ENCODE measurements at places on chromosomes 5 and 9.
A peak's percentile ranks its signal among the peaks of the same experiment; 100 is the strongest.

DNA sequence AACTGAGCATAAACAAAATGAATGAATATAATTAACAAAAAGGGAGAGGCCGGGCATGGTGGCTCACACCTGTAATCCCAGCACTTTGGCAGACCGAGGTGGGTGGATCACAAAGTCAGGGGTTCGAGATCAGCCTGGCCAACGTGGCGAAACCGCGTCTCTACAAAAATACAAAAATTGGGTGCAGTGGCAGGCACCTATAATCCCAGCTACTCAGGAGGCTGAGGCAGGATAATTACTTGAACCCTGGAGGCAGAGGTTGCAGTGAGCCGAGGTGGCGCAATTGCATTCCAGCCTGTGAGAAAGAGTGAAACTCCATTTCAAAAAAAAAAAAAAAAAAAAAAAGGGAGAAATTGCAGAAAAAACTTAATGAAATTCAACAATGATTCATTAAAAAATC is 839.3 kb upstream of the CTNND2 start:
- DNase-seq: no peak

GRCh38 chr5:66861402-66861801 is 265.2 kb downstream of the MAST4 start:
- DNase-seq: no peak

GRCh38 chr5:34499001-34499734 is 157.0 kb upstream of the RAI14 start:
- no peak for DNase-seq

DNA sequence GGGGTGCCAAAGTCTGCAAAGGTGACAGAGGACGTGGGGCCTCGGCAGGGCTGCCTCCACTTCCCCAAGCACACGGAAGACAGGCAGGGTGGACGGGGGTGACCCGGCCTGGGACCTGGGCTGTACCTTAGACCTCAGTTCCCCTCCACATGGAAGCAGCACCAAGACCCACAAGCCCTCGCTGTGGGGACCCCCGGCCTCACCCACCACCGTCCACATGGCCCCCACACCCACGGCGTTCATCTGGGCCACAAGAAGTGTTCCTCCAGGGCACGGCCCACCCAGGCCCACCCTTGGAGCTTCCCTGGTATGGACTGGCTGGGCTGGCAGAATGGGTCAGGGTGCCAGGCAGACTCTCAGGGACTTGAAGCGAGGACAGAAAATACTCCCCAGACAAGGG is 45.8 kb upstream of the NKD2 start:
- no peak for DNase-seq

DNA sequence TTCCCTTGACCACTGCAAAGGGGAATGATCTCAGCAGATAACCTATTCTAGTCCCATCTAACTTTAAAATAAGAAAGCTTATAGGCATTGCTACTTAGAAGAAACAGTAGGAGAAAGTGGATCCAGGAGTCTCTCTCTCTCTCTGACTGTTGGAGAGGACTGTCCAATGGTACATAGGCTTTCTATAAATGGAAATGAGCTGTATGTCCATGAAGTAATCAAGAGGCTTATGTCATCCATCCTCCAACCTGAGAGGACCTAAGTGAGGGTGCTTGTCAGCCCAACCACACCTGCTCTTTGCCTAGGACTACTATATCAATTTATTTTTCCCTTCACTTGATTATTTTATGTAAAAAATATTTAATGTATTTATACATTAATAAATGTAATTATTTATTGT is 172.3 kb downstream of the PAPPA start:
- DNase-seq: no peak

- peak; percentile 72 for DNase-seq
Observed at GRCh38 chr9:100437860-100438805, 11.2 kb downstream of the MSANTD3 start.

DNA sequence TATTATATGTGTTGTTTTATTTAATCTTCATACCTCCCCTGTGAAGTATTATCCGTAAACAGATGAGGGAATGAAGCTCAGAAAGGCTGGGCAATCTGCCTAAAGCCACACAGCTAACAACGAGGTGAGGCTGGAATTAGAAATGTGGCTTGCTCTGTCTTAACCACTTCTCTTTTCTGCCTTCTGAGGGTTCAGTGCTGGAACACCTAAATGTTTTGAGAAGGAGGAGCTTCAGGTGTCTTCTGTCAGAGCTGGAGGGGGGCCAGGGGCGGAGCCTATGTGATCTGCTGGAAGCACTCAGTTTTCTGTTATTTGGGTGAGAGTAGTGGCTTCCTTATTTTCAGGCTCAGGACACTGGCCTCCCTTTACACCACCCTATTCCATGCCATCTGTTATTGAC is 35.0 kb upstream of the ARAP3 start:
- no peak for DNase-seq

DNA sequence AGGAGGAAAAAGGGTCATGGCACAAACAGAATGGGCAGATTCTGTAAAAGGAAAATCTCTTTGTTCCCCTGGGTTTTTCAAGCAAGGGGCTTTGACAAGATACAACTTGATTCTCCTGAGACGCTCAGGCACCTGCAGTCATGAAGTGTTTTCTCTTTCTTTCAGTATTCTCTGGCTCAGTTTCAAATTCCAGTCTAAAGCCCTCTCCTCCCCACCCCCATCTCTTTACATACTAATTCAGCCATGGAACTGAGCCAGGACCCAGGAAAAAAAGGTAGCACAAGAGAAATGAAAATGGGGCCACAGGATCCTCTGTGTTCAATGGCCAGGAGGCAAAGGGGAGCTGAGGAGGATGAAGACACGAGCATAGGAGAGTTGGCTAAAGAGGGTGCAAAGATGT is 408.4 kb downstream of the SPOCK1 start:
- DNase-seq: no peak

GRCh38 chr9:92749934-92750315 is 14.7 kb downstream of the BICD2 start:
- peak; percentile 29 for DNase-seq

- no peak for DNase-seq
Observed at GRCh38 chr5:169875091-169875728, 105.1 kb downstream of the INSYN2B start.

DNA sequence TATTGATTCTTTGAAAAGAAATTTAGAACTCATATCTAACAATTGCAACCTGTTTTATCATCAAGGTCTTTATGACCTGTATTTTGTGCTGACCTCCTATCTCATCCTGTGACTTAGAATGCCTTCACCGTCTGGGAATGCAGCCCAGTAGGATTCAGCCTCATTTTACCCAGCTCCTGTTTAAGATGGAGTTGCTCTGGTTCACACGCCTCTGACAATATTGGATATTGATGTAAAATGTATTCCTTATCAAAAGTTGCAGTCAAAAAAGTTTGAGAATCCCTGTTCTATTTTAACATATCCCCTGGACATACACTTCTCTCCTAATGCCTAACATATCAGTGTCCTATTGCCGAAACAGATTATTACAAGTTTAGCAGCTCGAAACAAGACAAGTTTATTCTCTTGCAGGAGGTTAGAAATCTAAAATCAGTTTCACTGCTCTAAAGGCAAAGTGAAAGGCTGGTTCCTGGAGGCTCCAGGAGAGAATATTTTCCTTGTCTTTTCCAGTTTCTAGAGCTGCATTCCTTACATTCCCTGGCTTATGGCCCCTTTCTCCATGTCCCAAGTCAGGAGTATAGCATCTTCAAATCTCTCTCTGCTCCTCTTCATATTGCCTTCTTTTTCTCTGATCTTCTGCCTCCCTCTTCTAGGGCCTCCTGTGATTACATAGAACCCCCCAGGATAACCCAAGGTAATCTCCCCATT is 31.5 kb upstream of the LVRN start:
- no peak for DNase-seq

GRCh38 chr5:170353011-170353761 is 36.0 kb downstream of the KCNMB1 start:
- DNase-seq: no peak

DNA sequence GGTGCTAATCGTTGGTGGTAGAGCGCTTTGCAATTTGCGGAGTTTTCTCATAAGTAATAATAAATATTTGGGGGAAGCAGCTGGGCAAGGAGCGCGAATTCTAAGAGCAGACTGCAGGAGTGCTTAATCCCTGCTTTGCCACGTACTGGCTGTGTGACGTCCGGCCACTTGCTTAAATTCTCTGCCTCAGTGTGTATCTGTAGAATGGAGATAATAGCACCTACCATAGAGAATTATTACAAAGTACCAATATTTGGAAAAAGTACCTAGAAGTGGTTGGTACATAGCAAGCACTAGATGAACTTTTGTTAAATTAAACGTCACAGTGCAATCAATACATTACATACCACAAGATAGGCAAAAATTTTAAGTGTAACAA is 598 bp upstream of the TMED7 start:
- no peak for DNase-seq

- no peak for DNase-seq
Observed at GRCh38 chr5:170639221-170639925, 135.6 kb downstream of the KCNIP1 start.

GRCh38 chr5:118611332-118611945 is 376.9 kb downstream of the DTWD2 start:
- DNase-seq: peak; percentile 1

DNA sequence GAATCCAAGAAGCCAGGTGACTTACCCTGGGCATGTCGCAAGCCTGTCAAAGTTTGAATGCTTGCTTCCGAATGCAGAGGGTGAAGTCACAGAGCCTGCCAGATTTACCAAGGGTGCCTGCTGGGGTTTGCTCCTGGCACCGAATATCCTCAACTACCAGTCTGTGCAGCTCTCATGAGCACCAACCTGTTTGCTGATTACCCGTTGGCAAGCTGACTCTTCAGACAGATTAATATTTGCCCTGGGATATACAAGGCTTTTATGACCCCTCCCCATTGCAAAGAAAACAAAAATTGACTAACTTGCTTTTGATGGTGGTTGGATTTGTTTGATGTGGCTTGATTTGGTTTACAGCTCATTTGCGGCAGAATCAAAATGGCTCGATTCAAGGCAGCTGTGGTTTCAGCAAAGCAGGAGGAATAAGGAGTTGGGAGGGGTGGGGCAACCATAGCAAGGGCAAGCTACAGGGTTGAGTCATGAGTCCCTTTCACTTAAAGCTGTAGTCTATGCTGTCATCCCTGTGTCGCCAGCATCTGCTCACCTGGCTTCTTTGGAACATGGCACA is 82.3 kb upstream of the AGXT2 start:
- no peak for DNase-seq

- DNase-seq: no peak
Observed at GRCh38 chr9:110753731-110754231, 85.2 kb downstream of the MUSK start.

GRCh38 chr5:35900972-35901695 is 37.3 kb downstream of the CAPSL start:
- no peak for DNase-seq

GRCh38 chr5:161847941-161848391 is at the start of gene GABRA1:
Gene GABRA1, plus strand, starts transcription at chr5:161848120. Its CDS starts 2,691 bp downstream, at chr5:161850811.
- DNase-seq: no peak

DNA sequence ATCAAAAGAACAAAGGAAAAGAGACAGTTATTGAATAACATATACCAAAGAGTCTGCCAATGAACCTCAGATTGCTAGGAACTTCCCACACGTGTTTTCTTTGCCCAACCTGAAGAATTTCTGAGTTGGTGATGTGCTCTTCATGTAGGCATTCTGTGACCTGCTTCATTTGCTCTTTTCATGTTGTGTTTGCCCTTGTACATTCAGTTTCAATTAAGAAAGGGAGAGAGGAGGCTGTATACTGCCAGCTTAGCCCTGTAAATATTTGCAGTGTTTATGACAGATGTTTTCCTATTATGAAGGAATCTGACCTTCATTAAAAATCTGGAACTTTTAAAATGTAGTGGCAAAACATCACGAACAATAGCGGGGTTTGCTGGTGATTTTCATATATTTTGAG is 168.5 kb downstream of the GAS1 start:
- no peak for DNase-seq

DNA sequence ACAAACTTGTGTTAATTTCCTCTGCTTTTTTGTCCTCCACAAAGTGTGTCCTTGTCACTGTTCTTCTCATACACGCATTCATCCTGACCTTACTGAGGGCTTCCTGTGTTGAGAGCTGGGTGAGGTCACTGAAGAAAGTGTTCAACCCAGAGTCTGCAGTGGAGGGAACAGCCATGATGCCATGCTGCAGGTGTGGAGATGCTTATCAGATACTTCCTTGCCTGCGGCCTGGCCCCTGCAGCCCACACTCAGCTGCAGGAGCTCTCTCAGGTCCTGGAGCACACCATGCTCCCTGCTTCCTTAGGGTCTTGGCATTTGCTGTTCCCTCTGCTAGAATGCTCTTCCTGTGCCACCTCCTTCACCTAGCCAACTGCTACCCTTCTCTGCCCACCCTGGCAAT is 108.1 kb upstream of the SPRY4 start:
- DNase-seq: no peak

GRCh38 chr5:32713770-32714381 is 2.8 kb downstream of the NPR3 start:
- DNase-seq: no peak
